Activated CD8-positive, alpha-beta memory T cell treated with anti-CD3 and anti-CD28 coated beads for 1 hour (primary cell): ENCODE measurements at places on chromosomes 7 and 10.

DNA sequence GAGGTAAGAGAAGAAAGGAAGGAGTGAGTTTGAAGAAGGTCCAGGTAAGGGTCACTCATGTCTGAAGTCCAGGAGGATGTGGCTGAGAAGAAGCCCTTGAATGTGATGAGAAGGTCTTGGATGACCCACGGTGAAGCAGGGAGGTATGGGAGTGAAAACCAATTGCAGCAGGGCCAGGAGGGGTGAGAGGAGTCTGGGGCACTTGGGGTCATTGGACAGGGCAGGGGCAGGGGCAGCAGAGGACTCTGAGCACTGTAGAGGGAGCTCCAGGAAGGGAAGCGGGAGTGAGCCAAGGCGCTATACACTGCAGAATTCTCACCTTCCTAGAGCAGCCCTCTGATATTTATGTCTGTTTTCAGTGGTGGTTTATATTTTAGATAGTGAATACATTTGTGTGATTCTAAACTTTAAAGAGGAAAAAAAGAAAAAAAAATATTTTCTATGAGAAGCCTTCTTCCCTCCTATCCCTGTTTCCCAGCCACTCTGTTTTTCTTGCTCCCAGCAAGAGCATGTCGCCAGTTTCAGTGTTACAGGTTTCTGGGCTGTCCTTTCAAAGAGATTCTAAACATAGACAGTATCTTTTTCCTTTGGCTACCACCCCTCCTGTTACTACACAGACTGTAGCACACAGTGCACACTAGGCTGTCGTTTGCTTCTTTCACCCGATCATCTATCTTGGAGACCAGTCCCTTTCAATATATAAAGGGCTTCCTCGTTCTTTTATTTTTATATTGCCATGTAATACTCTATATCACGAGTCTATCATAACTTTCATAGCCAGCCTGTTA is 24.5 kb downstream of the BLVRA start:
- DNase-seq: no peak

- DNase-seq: no peak
These were observed 408.6 kb upstream of the NPVF start for GRCh38 chr7:25636871-25637283.

GRCh38 chr7:2483494-2483893 is 7.3 kb upstream of the GRIFIN start:
- DNase-seq: no peak

- DNase-seq: no peak
These were observed 29.8 kb downstream of the ZMIZ1 start for GRCh38 chr10:79098596-79099015.

- no peak for DNase-seq
These were observed 143.8 kb downstream of the C7orf25 start for GRCh38 chr7:42768045-42768444.

GRCh38 chr10:5442990-5443370 is 30.6 kb downstream of the NET1 start:
- DNase-seq: no peak

GRCh38 chr7:151238924-151239836 is 6.9 kb downstream of the CHPF2 start:
- DNase-seq: no peak

DNA sequence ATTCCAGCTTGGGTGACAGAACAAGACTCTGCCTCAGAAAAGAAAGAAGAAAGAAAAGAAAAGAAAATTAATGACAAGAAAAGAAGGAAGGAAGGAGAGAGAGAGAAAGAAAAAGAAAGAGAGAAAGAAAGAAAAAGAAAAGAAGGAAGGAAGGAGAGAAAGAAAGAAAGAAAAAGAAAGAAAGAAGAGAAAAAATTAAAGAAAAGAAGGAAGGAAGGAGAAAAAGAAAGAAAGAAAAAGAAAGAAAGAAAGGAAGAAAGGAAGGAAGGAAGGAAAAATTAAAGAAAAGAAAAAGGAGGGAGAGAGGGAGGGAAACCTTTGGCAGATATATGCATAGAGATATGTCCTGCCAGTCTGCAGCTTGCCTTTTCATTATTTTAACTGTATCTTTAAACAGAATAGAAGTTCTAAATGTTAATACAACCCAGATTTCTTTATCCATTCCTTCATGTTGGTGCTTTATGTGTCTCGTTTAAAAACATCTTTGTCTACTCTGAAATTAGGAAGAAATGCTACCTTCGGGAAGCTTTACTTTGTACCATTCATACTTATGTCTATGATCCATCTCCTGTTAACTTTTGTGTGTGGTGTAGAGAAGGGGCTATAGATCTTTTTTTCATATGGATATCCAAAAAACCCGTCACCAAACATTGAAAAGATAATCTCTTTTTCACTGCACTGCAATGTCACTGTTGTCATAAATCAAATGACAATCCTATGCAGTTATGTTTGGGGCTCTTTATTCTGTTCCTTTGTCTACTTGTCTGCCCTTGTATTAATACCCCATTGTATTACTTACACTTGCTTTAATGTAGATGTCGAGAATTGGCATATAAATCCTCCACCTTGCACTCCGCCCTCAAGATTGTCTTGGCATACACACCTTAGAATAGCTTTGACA is 70.8 kb downstream of the VSTM4 start:
- no peak for DNase-seq

GRCh38 chr10:25261558-25261957 is 86.8 kb downstream of the GPR158 start:
- DNase-seq: no peak

DNA sequence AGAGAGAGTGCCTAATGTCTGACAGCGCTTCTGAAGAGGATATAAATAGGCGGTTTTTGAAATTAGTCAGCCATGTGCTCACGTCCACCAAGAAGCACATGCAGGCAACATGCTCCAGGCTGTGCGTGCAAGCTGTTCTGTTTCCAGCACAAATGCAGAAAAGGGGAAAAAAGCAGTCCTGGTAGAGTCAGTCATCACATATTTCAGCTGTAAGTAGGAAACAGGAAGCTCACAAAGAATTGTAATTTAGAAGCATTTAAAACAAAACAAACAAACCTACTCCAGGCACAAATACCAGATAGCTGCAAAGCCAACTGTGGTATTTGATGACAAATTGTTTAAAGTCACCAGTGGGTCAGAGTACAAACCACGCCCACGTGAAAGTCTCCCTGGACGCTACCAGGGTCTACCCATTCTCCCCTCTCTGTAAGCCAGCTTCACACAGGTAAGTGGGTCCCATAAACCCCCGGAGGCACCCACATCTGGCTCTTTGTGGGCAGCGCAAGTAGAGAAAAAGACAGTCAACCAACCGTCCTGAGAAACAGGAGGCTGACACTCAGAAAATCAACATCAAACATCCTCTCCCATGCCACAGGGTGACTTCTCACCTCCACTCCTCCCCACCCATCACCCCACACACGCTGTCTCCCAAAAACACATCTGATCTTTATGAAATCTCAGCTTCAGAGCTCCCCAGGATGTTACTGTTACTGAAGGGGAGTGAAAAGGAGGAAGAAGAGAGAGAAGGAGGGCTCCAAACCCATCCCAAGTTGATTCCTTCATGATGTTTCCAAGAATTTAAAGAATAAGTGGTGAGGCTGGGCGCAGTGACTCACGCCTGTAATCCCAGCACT is 186.4 kb downstream of the FAM107B start:
- DNase-seq: no peak

DNA sequence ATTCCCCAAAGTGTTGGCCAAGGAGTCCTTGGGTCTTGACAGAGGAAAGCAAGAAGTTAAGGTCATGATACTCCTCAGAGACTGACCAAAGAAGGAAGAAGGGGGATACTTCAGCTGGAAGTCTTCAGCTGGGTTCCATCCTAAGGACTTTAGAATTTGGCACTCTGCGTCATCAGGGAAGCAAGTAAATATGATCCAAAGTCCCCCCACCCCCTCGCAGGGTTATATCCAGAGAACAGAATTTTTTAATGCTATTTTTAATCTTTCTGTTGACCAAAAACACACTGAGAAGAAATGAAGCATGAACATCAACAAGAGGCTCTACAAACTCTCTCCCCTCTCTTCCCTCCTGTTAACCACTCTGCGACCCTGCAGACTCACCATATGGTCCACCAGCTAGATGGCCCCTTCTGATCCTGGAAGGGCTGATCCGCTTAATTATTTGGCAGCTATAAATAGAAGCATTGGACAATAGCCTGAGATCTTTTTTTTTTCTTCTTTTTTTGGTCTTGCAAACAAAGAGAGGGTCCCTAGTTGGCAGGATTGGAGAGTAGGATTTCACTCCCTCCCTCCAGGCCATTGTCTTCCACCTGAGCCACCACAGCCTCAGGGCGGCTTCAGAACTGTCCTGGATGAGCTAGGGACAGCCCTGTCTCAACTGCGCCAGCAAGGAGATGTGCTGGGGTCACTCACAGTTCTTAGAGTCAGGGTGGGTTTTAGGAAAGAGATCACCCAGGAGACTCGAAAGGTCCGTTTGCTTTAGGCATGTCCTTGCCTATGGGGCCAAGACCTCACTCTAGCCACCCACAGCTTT is 196.0 kb downstream of the KCNMA1 start:
- no peak for DNase-seq

- DNase-seq: no peak
These were observed 4.3 kb upstream of the NEUROG3 start for GRCh38 chr10:69577268-69578232.

- no peak for DNase-seq
These were observed 38.2 kb downstream of the MDH2 start for GRCh38 chr7:76086070-76086469.

DNA sequence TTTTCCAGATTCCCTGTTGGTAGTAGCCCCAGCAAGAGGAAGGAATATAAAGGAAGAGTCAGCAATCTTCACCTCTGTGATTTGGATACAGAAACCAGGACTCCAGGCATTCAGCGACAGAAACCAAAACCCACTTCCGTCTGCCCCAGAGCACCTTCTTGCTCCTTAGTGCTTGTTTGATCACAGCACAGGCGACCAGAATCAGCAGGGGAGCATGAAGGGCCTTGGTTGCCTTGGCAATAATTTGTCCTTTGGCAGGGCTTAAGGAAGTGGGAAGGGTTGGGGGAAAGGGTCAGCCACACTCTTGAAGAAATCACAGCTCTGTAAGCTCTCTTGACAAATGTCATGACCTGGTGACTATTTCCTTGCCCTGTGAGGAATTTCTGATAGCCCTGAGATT is 379.6 kb downstream of the OTUD1 start:
- DNase-seq: no peak

- no peak for DNase-seq
These were observed 2.4 kb downstream of the HHEX start for GRCh38 chr10:92692080-92692671.

- DNase-seq: no peak
These were observed 128.4 kb upstream of the PLPP4 start for GRCh38 chr10:120328647-120329046.

GRCh38 chr10:14296065-14296709 is 34.5 kb downstream of the FRMD4A start:
- DNase-seq: no peak

DNA sequence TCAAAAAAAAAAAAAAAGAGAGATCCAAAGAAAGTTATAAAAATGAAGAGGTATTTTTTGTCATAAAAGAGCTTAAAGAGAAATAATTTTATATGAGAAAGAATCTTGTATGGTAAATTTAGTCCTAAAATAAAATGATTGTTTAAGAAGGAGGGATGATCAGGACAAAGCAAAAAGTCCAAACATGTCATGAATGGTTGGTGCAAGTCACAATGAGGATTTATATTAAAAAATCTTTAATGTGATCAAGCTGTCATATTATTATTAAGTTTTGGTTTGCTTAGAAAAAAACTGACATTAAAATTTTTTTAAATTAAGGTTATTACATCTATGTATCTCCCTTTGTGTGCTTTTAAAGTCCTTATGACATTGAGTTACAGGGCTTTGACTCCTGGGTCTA is 220.4 kb downstream of the TMEM26 start:
- DNase-seq: no peak

DNA sequence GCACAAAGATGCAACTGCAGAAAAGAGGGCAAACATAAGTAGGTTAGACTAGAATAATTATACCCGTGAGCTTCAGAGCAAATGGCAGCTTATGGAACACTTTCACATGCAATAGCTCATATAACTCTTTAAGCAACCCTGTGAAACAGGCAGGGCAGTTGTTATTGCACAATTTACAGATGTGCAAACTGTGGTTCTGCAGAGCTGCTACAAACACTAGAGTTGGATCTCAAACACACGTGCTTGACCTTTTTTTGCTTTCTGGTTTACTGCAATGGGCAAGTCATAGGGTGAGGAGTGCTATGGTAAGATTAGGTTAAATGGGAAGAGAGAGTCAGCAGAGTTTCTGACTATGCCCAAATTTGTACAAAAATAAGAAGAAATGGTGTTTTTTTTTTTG is 610.8 kb downstream of the GATA3 start:
- DNase-seq: no peak

DNA sequence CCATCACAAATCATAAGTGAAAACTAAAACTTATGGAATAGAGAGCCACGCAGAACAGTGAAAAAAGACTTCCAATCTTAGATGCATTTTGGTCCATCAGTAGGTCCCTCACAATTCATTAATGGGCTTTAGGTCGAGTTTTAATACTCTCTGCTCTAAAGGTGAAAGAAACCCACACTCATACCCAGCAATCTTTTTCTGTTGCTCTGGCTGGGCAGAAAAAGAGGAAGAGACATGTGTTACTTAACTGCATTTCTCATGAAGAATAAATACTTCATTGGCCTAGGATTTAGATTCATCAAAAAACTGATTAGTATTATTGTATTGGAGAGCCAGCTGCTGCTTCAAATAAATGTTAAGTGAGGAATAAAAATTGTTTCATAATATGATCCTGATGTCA is 645.7 kb downstream of the PHTF2 start:
- no peak for DNase-seq

DNA sequence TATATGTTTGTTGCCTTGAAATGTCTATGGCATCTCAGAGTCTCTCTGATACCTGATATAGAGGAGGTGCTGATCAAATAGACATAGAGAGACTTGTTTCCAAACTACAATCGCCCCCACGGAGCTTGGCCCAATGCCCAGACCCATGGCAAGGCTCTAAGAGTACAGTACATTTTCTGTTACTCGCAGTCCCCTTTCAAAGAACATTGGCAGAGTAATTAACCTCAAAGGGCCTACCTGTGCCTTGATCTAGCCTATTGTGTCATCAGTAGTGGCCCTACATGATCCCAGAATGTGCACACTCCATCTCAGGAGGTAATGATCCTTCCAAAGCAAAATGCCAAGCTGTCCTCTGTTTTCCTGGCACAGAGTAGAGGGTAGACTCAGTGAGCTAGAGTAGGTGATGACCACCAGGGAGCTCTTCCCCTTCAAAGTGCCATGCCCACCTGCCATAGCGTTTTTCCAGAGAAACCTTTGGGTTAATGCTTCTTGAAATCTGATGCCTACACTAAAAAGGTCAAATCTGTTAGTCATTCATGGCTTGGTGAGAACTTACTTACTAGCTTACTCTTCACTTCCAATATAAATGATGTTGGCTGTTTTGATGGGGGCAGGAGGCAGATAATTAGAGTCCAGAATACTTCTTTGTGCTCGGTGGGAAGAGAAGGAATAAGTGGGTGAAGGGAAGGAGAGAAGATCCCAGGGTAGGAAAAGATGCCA is 41.2 kb upstream of the ACSL5 start:
- no peak for DNase-seq

DNA sequence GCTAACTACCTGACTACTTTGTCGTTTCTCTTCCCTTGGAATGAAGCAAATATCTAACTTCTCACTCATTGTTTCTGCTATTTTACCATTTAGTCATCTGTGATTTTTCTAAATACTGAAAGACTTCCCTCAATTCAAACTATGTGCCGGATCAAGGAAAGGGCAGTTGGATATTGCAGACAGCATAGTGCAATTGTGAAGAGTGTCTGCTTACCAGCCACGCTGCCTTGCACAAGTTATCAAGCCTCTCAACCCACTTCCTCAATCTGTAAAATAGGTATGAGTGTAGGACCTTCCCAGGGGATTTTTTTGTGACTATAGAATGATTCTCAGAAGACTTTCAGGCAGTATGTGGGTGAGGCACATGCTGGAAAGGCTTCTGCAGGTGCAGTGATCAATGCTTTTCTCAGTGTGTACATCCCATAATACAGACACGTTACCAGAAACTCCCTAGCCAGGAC is 54.3 kb downstream of the EGFR start:
- DNase-seq: no peak
